NT2/D1 (cell line): ENCODE measurements at places on chromosomes 5 and 9.

- no peak for DNase-seq
Observed at GRCh38 chr5:79005151-79005550, 20.0 kb upstream of the ARSB start.

DNA sequence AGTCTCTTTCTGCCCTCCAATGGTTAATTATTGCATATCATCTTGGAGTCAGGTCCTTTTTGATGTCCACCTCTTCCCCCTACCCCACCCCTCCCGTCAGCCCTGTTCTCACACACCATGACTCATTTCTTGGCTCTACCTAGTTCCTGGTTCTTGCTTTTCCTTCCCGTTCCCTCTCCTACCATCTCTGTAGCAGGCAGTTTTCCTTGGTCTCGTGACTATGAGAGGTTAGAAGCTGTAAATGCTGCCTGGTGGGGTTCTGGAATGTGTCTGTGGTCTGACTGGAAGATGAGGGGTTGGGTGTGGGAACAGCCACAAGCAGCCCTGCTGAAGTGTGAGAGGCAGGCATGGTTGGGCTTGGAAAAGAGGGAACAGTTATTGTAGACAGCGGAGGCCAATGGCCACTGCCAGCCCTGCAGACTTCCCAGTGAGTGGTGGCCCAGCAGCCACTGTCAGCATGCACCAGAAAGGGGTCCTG is 18.2 kb downstream of the SLC22A5 start:
- DNase-seq: no peak

DNA sequence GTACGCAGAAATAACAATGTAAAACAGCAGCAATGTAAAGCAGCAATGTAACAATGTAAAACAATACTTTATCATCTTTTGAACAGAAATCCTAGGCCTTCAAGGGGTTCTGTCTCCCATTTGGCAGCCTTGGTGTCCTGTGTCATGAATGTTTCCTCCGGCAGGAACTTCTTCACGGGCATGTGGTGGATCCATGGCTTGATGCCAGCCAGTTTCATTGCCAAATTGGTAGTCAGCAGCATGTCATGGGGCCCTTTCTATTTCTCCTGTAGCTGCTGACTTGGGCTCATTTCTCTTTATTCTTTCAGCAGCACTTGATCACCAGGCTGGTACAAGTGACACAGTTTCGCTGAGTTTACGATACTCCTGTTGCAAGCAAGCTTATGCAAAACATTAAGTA is 275.3 kb downstream of the HTR1A start:
- no peak for DNase-seq

GRCh38 chr5:95892784-95893354 is 68.8 kb downstream of the ELL2 start:
- DNase-seq: no peak

- no peak for DNase-seq
Observed at GRCh38 chr9:13487936-13488335, 208.4 kb upstream of the MPDZ start.

DNA sequence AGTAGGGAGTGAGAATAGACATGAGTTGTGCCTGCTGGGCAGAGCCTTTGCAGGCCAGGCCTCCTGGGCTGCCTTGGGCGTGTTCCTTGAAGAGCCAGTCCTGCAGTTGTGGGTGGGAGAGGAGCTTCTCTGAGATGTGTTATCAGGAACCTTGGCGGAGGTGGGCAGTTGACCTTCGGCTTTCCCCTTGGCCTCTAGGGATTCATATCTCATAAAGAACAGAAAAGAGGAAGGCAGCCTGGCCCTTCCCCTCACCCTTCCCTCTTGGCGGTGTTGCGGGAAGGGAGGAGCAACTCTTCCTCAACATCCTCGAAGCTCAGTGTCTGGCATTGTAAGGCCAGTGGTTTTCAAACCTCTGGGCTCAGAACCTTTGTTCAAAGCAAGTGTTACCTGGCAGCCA is 59.2 kb downstream of the DAPK1 start:
- DNase-seq: no peak

GRCh38 chr5:56358703-56359681 is 125.9 kb upstream of the ANKRD55 start:
- no peak for DNase-seq
